ENCODE measurements at places on chromosomes 6 and 20.

- no peak for DNase-seq
Measured at GRCh38 chr20:41094353-41095055, 42.8 kb upstream of the PLCG1 start.

GRCh38 chr6:18395177-18395855, 8.2 kb downstream of the RNF144B start:
- no peak for DNase-seq

GRCh38 chr20:14673164-14673563, 335.8 kb upstream of the FLRT3 start:
- DNase-seq: no peak

- DNase-seq: no peak
Measured at GRCh38 chr6:144644776-144645175, 359.6 kb downstream of the UTRN start.

- DNase-seq: no peak
Measured at GRCh38 chr6:142325111-142325510, 23.3 kb downstream of the ADGRG6 start.

DNA sequence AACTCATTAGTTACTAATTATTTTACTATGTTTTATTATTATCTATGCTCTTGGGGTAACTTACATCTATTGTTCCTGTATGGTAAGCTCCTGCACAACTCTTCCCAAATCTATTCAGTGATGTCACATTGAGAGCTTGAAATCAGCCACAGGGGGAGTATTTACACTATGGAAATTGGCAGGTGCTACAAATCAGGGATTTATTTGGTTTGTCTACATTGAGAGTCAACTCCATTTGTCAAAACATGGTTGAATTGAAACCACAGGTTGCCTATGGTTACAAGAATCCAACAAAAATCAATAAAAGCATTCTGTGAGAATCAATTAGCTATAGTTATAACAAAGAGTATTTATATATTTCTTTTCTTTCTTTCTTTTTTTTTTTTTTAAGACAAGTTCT, 3.9 kb upstream of the FITM2 start:
- no peak for DNase-seq

DNA sequence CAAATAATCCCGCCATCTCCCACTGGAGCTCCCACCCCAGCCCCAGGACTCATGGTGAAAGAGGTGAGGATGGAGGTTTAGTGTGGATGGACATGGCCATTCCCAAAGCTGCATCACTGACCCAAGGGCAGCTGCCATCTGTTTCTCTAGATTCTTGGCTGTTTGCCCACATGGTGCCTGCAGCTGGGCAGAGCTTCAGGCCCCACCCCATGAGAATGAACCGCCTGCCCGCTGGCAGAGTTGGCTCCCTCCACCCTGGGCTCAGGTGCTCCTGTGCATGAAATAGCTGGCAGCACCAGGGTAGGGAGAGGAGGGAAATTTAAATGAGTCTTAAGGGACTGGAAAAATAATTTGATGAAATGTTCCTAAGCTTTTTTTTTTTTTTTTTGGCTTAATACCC, 17.4 kb downstream of the SCML4 start:
- peak; percentile 16 for DNase-seq

GRCh38 chr6:102223942-102224341, 830.4 kb downstream of the GRIK2 start:
- no peak for DNase-seq

- no peak for DNase-seq
Measured at GRCh38 chr6:22030730-22031619, 265.9 kb downstream of the PRL start.

Data from activated CD8-positive, alpha-beta T cell treated with anti-CD3 and anti-CD28 coated beads, Interleukin-2, amount 10 ng/mL, durations not matched to agents 7 days and 5 days (primary cell).